Activated naive CD4-positive, alpha-beta T cell (primary cell): ENCODE measurements at places on chromosomes 11 and 22.

- DNase-seq = no peak
Observed at GRCh38 chr22:30872285-30873041, 96.1 kb downstream of the MORC2 start.

GRCh38 chr11:12591706-12592105, 82.5 kb upstream of the TEAD1 start:
- DNase-seq = no peak

- DNase-seq = no peak
Observed at GRCh38 chr11:104844451-104844850, 53.8 kb downstream of the CASP12 start.

GRCh38 chr22:30947816-30948454, 20.6 kb downstream of the MORC2 start:
- DNase-seq = no peak

DNA sequence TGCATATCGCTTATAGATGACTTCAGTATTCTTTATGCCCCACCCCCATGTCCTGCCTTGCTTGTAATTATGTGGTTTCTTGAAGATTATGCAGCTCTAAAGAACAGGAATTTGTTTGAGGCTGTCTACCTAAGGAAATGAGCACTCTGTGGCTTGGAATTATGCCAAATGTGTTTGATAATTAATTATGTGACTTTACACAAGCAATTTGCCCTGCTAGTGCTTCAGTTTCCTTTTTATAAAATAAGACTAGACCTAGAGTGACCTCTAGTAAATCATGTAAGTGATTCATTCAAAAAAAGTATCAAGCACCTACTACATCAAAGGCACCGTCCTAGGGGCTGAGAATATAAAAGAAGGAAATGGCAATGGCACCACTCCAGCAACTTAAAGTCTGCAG, 491.5 kb upstream of the KIRREL3 start:
- no peak for DNase-seq

- DNase-seq = no peak
Observed at GRCh38 chr11:57896361-57897145, 127.1 kb upstream of the OR9Q1 start.

DNA sequence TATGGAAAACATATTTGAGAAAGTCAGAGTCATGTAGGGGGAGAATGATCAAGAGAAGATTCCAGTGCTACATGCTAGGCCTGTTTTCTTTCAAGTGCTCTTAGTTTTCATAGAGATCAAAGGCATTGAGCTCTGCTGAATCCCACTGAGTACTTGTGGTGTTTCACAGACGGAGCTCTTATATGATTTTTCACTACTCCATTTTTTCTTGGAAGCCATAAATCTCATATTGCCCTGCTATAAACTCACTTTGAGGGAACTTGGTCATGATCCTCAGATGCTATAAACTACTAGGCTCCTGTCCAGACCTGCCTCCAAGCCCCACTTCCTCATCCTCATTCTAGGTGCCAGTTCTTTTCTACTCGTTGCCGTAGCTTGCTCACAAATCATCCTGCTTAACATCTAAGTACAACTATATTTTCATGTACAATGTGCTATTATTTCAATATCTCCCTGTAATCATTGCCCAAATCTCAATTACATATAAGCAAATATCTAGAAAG, 180.8 kb upstream of the CCDC179 start:
- no peak for DNase-seq

DNA sequence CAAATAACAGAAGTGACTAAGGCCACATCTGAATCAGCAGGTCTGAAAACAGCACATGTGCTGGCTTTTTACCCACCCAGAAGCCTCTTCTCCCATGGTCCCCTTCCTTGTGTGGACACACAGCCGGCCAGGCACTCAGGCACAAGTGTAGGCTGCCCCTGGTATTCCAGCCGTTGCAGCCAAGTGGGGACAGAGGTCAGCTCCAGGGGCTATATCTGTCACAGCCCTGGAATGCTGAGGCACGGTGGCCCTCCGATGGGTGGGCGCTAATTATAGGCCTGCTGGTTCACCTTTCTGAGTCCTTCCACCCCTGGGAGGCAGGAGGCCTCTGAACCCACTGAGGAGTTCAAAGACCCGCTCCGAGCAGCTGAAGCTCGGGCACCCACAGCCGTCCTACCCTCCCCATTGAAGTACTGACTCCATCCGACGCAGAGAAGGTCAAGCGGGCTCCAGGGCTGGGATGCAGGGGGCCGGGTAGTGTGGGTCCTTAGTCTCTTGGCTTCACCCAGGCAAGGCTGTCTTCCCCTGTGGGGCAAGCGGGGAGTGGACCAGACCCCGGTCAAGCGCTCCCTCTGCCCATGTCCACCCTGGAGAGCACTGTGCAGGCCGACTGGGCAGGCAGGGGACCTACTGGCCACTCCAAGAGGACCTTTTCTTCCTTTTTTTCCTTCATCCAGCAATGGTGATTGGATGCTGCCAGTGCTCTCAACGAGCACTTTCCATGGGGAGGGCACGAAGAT, 14.3 kb downstream of the FGF3 start:
- no peak for DNase-seq

DNA sequence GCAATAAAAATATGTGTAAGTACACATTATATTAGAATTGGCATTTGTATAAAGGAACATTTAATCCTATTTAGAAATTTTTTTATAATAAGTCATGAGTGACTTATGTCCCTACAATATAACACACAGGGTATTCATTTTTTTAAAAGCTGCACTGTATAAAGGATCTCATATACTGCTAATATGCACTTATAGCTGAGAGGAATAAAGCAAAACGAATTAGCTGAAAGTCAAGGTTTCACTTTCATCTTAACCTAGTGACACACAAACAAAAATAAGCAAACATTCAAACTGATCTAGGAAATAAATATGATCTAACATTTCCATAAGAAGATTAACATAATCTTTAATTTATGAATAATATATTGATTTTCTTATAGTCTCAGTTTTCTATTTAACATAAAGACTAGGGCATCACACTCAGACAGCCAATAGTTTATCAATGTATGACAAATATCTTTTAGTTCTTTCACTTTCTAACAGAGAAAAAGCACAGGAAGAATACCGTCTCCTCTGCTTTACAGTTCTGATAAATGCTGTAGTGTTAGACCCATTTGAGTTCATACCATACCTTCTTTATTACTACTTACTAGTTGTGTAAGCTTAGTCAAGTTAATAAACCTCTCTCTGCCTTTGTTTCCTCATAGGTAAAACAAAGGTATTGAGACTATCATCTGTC, 42.9 kb downstream of the DCDC1 start:
- DNase-seq = no peak
